ENCODE measurements at places on chromosomes 7 and 10.

GRCh38 chr10:113476191-113476590, 76.7 kb upstream of the HABP2 start:
- no peak for DNase-seq

DNA sequence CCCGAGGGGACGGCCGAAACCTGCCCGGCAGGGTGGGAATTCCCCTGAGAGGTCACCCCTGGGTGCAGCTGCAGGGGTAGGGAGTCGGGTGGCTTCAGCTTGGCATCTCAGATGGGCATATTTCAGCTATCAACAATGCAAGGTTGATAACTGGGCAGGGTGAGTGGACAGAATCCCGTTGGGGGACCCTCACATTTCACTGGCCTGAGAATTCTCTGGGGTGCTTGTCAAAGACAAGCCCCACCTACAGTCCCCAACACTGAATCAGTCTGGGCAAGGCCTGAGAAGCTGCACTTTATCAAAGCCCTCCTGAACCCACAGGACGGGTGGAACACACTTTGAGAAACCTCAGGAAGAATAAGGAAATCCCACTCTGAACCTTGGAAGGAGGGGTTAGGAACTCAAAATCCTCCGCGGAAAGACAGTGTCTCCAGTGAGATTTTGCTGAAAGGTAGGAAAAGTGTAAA, 3.1 kb downstream of the RGS10 start:
- DNase-seq = no peak

DNA sequence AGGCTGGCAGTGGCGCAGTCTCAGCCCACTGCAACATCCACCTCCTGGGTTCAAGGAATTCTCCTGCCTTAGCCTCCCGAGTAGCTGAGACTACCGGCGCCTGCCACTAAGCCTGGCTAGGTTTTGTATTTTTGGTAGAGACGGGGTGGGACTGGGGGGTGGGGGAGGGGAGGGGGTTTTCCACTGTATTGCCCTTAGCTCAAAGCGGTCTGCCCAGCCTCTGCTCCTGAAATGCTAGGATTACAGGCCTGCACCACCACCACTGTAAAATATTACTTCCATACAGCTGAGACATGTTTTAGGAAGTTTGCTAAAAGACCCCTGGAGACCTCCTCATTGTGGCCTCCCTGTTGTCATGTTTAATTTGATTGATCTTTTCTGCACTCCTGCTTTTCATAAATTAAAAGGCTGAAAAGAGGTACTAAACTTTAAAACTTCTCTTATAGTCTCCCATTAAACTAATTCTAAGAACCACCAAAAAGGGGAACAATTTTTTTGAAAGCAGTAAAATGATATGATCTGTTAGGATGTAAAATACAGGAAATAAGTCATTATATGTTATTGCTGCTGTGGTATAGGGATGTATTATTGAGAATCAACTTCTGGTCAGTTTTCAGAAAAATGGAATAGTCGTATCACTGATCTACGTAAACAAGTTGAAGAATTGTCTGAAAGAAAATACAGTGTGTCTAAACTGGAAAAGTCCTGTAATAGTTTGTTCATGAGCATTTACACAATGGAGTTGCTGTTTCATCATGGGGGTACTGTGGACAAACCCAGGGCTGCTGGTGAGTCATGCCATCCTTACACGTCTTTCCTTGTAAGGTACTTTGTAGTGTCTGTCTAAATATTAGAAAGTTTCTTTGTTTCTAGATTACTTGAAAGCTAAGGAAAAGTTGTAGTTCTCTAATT, 72.9 kb upstream of the TMEM248 start:
- no peak for DNase-seq

DNA sequence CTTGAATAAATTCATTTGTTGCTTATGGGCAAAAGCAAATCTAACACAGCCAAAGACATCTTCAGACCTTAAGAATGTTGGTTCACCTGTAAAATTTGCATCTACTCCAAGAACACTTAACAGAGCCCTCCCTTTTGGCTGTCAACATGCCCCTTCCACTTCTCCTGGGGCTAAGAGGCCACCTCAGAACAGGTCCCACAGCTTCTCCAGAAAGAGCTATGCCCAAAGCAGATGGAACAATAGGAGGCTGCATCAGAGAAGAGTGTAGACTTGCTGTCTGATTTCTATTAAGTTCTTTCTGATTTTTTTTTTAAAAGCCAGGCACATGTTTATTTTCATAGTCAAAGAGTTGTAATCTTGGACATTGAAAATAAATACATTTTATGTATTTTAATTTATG, 26.1 kb upstream of the TRIL start:
- no peak for DNase-seq

DNA sequence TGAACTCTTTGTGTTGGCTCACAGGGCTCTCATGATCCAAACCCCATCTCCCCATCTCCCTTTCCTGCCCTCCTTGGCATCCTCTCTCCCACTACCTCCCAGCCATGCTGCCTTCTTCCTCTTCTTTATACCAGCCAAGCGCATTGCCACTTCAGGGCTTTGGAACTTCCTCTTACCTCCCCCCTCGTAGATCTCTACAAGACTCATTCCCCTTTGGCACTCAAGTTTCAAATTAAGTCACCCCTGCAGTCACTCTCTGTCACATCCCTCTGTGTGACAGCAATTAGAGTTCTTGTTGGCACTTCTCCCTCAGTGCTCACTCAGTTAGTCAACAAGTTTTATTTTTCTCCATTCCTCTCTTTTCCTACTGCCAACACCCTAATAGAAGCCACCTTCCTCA, 20.8 kb upstream of the NRP1 start:
- no peak for DNase-seq

DNA sequence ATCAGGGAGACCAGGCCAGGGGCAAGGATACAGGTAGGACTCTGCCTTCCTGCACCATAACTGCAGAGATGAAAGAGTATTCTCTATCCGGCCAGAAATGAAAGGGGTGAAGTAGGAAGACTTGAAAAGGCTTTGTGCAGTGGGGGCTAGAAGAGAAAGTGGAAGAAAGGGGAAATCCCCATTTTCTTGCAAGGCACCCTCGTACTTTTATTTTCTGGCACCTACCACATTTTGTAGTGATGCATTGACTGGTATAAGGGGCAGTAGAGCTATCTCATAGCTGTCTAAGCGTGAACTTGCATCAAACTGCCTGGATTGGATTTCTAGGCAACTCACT, 752 bp upstream of the CAMK2G start:
- DNase-seq = no peak

DNA sequence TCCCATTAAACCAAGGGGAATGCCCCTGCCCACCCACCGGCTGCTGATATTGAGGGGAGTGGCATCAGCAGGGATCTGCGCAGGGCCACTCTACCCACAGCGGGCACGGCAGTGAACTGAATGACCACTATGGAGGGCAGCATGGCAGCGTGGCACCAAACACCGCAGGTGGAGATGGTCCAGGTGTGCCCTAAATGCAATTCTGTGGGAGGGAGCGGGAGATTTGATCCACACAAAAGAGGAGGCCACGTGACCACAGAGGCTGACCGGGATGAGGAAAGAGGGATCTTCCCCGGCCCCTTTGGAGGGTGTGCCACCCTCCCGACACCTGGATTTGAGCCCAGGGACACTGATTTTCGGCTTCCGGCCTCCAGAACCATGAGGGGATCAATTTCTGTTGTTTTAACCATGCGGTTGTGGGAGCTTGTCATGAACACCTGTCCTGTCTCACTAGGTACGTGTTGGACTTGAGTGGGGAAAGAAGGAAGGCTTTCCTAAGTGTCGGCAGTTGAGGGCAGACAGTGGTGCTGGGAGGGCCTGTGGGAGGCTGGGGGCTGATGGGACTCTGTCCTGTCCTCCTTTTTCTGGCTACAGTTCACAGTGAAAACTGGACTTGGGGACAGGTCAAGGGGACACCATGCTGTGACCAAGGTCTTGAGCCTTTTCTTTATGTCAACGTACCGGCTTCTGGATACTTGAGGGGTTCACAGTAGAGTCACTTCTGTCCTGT, 66.1 kb downstream of the CFAP46 start:
- no peak for DNase-seq

- no peak for DNase-seq
These were observed 231.2 kb downstream of the PLXNA4 start for GRCh38 chr7:132345030-132345429.

DNA sequence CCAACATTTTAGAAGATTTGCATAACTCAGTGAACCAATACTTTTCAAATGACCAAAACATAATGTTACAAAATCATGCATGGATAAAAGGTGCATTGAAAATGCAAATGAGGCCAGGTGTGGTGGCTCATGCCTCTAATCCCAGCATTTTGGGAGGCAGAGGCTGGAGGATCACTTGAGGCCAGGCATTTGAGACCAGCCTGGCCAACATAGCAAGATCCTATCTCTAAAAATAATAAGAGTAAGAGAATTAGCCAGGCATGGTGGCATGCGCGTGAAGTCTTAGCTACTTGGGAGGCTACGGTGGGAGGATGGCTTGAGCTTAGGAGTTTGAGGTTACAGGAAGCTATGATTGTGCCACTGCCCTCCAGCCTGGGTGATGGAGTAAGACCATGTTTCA, 33.4 kb downstream of the SCD start:
- DNase-seq = no peak

DNA sequence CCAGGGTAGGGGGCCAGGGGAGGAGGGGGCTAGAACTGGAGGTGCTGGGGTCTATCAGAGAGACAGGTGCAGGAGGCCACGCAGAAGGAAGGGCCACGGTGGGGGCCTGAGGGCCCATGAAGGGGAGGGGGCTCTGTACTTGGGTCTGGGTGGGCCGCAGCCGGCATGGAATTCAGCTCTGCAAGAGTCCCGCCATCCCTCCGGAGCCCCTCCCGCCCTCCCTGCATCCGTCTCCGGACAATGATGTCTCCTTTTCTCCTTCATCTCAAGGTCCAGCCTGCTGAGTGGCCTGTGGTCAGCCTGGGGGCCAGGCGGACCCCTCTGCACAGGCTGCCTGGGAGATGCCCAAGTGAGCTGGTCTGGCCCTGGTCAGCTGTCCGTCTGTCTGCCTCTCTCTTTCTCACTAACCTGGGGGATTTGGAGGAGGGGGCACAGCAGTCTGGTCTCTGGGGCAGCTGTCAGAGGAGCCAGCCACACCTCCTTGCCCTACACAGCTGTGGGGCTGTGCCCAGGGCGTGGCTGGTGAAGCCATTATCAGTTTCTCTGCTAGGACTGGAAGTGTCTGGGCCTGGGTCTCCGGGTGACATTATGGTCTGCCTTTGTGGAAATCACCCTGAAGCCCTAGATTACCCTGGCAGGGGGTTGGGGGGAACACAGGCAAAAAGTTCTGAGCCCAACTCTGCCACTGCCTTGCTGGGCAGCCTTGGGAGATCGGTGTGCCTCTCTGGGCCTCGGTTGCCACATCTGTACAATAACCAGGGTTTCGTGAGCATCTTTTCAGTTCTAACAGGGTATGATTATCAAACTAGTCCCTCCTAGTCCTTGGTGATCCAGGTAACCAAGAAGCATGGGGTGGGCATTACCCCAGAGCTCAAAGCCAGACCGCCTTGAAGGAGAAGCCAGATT, 19.0 kb upstream of the HSPB1 start:
- no peak for DNase-seq

DNA sequence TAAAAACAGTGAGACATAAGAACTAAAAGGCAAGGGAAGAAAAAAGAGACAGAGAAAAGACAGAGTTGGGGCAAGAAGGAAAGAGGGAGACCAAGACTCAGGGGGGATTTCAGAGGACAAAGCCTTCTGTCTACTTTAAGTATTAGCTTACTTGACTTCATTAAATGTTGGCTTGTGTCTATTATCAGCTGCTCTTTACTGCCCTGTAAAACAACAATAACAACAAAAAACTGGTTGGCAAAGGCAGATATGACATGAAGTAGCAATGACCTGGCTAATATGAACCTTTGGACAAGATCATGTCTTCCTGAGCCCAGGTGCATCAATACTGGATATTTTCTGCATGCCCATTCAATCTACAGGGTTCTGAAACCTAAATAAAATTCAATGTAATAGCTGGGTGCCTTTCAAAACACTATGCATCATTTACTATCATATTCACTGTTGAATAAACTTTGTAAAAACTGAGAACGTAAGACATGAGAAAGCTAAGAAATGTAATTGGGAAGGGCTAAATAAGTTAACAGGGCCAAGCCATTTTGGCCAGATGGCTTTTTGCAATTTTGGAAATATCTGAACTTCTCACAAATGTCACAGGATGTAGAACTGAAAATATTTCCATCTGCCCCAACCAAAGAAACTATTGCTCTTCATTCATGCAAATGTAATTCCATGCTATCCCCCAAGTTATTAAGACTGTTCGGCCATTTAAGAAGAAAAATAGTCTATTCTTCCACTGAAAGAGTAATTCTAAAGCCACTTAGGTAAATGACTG, 49.4 kb downstream of the LRRN3 start:
- DNase-seq = no peak

- DNase-seq = no peak
These were observed 477.2 kb downstream of the GPAM start for GRCh38 chr10:111706331-111706730.

DNA sequence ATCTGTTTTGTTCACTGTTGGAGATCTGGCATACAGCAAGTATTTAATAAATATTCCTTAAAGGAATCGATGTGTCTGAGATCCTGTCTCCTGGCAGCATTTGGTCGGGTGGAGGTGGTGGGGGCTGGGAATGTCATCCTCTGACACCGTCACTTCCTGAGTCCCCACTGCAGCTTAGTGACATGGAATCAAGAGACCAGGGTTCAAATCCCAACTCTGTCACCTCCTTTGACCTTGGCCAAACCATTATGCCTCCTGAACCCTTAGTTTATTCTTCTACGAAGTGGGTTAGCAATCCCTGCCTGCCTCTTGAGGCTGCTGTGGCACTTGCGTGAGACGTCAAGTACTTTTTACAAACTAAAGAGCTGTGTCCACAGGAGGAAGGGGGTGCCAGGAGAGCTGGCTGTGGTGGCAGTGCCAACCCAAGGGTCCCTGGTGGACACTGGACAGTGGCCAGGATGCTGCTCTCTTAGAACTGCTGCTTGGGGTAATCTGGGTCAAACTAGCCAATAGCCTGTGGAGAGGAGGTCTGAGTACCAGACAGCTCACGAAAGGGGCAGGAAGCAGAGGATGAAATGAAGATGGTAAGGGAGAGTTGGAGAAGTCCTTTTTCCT, 8.0 kb upstream of the ZMIZ1 start:
- DNase-seq = no peak

Measured in CMK (cell line).